ENCODE measurements at places on chromosomes 7 and 10. TPM values are rescaled to one million over a fixed set of nuclear protein-coding genes. Genes with fewer than 3 reads are reported as not detected.

HOXA3 gene
- polyA plus RNA-seq = 11.2 TPM

ANKRD22 gene
- polyA plus RNA-seq = not detected

RBP4 gene
- polyA plus RNA-seq = 16.0 TPM

CAMK1D gene
- 2.9 TPM for polyA plus RNA-seq

AHCYL2 gene
- 19.1 TPM for polyA plus RNA-seq

MBL2 gene
- polyA plus RNA-seq = not detected

PAPSS2 gene
- polyA plus RNA-seq = 8.7 TPM

HDAC9 gene
- 18.6 TPM for polyA plus RNA-seq

PCDH15 gene
- polyA plus RNA-seq = 1.0 TPM

HACD1 gene
- polyA plus RNA-seq = 137 TPM

DKK1 gene
- 0.44 TPM for polyA plus RNA-seq

BTBD16 gene
- 0.39 TPM for polyA plus RNA-seq

PIK3AP1 gene
- 3.2 TPM for polyA plus RNA-seq

ARHGAP22 gene
- polyA plus RNA-seq = 1.3 TPM

CAMK2B gene
- 17.7 TPM for polyA plus RNA-seq

NKX1-2 gene
- not detected for polyA plus RNA-seq

TEX47 gene
- polyA plus RNA-seq = not detected

SERPINE1 gene
- 5.7 TPM for polyA plus RNA-seq

FAM25A gene
- polyA plus RNA-seq = not detected

ING3 gene
- polyA plus RNA-seq = 15.2 TPM

GPR22 gene
- not detected for polyA plus RNA-seq

AOC1 gene
- 0.08 TPM for polyA plus RNA-seq
